ENCODE measurements at places on chromosomes 11 and 22.

- no peak for DNase-seq
Measured at GRCh38 chr11:12376259-12377081, 901 bp upstream of the PARVA start.

DNA sequence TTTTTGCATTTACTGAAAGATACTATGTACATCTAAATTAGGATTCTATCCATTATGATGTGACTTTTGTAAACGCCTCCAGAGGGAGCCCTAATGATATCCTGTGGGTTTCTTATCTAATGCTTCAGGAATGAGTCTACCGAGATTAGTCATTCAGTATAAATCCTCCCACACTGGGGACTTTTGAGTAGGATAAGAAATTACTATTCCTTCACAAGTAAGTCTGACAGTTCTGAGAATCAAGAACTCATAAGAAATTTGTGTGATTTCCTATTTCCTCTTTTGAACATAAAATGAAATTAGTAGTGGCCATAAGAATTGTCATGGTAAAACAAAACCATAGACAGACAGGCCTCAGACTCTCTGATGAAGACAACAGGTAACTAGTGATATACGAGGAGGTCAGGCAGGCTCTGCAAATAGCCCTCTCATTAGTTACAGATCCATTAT is 10.0 kb upstream of the OR5M1 start:
- DNase-seq = no peak

DNA sequence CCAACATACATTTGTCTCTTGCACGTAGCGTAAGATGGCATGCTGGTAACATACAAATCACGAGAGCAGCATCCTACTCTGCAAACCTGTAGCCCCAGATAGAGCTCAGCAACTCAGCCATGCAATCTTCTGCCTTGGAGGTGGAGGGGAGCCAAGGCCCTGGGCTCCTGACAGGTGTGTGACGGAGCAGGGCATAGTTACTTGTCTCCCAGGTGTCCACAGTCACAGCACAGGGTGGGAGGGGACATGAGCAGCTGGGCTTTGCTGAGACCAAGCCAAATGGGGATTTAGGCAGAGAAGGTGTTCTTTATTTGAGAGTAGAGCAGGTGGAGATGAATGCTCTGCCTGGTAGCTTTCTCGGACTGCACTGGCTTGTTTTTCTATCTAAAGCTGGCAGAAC is 111.7 kb downstream of the TEAD1 start:
- no peak for DNase-seq

DNA sequence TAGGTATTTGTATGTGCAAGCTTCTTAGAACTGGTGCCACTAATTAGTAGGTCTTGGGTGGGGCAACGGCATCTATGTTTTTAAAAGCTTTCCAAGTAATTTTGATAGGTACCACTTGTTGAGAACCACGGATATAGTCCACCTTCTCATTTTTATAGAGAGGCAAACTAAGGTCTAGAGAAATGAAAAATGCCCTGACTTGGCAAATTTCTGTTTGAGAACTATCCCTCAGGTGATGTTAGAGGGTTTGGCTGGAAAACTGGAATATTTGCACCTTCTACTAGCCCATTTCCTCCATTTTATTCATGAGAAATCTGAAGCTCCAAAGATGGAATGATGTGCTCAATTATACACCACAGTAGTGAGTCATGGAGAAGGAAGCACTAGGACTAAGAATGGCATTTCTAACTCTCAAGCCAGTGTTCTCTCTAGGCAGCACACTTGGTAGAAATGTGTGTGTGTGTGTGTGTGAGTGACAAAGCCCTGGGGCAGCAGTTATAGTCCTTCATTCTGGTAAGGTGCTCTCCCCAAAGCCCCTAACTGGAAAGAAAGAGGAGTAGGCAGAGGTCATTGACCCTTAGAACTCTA is 1.8 kb upstream of the TMEM86A start:
- DNase-seq = no peak

DNA sequence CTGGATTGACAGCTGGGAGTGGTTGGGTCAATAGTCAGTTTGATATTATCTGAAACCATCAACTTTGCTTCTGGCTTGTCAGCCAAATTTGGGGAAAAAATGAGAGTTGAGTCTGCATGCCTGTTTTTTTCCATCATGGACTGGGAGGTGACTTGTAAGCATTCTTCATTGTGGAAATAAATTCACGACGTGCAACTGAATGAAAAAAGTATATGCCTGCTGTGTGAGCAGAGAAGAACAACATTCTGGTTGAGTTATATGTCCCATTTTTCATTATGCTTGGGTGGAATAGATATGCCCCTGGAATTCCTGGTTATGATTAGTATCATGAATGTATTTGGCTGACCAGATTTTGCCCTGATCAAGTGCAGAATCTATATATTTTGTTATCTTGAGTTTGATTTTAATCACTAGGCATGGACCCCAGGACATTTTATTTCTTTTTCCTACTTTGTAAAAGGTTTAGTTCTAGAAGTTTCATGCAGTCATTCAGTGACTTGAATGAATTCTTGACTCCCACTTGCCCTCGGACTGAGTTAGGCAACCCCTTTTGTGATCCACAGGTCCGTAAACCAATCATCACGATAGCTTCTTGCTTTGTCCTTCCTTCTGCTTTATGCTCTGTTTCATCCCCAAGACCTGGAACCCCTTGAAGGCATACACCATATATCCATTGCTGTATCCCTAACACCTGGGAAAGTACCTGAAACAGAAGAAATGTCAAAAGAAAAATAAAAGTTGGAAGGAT is 205.8 kb downstream of the NAV2 start:
- DNase-seq = no peak

- DNase-seq = no peak
Measured at GRCh38 chr11:57001674-57002401, 13.1 kb downstream of the OR5AK2 start.

DNA sequence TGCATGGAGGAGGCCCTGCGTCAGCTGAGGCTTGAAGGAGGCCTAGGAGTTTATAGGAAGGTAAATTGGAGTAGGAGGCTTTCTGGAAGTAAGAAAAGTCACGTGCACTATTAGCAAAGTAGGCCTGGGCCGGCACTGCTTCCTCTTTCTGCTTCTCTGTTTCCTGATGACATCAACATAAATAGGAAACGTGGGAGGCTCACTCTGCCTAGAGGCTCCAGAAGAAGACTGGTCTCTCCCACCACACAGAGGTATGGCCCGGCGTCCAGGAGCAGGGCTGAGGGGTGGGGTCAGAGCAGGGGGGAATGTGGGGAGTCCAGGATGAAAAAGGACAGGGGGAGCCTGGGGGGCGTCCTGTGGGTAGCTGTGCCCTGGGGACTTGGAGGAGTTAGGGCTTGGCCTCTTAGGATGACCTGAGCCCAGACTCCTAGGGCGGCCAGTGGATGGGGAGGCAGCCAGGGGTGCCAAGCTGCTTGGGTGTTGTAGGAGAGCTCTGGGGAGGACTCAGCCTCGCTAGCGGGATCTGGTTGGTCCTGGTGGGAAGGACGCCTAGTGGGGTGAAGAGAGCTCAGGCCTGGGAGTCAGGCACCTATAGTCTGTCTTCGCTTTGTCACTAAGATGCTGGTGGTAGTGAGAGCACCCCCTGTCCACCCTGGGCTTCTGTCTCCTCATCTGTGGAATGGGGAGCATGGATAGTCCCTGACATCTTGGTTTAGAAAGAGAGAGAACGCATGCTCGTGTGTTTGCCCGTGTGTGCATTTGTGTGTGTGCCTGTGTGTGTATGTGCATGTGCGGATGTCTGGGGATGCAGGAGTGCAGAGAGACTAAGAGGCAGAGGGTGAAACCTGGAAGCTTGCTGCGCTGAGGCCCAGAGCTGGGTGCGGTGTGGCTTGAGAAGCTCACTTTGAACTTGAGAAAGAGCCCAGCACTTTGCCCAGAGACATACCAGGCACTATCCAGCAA is at the start of gene CSF2RB:
TSS of gene CSF2RB (plus strand) at position 202 of the 963 bp plus-strand sequence. CDS start 8,580 bp downstream, outside the sequence.
- DNase-seq = no peak

DNA sequence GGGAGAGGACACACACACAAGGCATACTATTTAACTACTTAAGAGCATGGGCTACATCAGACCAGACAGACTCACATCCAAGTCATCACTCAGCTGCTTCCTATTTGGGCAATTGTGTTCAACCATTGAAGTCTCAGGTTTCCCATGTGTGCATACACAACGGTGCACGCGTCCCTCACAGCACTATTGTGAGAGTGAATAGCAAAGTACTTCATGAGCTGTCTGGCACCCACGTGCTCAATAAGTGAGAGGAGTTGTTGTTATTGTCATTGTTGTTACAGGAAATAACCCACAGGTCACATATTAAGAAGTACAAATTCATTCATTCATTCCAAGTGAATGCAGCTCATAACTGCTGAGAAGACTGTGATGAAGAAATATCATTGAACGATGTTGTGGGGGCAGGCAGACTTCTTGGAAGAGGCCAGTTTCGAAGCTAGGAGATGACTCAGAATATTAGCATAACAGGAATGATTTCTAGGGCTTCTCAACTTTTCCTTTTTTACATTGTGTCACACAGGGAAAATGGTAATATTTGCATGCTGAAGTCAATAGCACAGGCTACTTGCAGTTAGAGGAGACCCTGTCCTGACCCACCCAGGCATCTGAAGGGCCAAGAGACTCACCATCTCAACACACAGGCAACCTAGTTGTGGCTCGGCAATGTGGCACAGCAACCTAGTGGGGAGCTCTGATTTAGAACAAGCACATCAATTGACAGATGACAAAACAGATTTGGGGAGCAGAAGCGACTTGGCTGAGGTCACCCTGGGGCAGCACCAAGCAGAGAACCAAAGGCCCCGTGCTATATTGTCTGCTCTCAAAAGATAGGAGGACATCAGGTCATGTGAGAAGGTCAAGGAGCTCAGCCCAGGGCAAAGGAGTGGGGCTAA is 606.0 kb downstream of the BUD13 start:
- no peak for DNase-seq

- peak; percentile 66 for DNase-seq
Measured at GRCh38 chr22:22593964-22594656, 35.0 kb upstream of the PRAME start.

GRCh38 chr22:20290045-20290392 is 21.9 kb upstream of the RTN4R start:
- no peak for DNase-seq

- DNase-seq = no peak
Measured at GRCh38 chr22:31947296-31947695, 3.0 kb downstream of the YWHAH start.

DNA sequence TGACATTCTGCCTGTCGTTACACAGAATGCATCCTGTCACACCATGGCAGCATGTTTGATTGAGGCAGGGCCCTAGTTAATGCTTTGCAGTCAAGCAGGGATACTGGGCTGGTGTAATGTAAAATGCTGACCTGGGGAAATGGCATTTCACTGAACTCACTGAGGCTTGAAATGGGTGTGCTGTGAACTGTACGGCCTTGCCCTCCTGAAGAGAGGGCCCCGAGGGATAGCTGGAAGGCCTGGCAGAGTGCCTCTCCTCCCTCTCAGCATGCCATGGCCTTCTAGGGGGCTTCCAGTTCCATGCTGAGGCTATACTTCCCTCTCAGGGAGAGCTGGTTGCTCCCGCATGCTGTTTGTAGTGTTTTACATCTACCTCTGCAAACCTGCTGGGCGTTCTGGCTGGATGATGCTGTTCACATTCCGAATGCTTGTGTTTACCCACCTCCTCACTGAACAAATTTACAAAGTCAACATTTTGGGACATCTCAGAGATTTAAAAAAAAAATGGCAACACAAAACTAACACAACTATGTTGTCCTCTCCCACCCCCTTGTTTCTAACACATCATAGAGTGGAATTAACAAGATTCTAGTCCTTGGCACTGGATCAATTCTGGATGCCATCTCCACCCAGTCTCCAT is 416.7 kb upstream of the CADM1 start:
- DNase-seq = no peak

GRCh38 chr11:2467695-2468055 is 22.9 kb downstream of the KCNQ1 start:
- no peak for DNase-seq

DNA sequence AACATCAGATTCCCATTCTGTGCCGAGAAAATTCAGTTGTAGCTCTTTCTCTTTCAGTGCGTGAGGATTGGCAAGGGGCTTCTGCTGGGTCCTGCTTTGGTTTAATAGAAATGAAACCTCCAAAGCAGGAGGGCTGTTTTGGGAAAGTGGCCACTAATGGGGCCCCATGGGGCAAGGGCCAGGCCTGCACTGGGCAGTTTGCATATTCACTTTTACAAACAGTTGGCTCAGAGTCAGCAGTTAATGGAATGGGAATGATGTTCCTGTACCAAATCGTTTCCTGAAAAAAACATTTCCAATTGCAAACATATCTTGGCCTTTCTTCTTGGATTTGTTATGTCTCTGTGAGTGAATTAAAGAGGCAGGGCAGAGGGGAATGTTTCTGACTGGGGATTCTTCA is 92.1 kb downstream of the PARVA start:
- no peak for DNase-seq

GRCh38 chr11:124880290-124880611 is 15.0 kb downstream of the ROBO3 start:
- no peak for DNase-seq

GRCh38 chr11:68141246-68142027 is 20.2 kb upstream of the CHKA start:
- DNase-seq = no peak

DNA sequence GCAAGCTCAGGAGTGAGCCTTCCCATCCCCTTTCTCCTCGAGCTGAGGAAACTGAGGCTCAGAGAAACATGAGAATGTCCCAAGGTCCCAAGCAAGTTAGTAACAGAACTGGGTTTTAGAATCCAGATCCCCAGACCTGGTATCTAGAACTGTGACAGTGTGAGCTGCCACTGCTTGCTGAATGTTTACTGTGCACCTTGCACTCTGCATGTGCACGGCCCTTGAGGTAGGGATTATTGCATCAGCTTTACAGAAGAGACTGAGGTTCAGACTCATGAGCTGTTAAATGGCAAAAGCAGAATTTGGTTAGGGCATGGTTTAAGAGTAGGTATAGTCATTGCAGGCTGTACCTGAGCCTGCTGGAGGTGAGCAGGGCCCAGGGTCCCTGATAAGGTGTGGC is 3.8 kb upstream of the MPPED1 start:
- DNase-seq = no peak

GRCh38 chr11:110415081-110415480 is 14.7 kb upstream of the FDX1 start:
- no peak for DNase-seq

DNA sequence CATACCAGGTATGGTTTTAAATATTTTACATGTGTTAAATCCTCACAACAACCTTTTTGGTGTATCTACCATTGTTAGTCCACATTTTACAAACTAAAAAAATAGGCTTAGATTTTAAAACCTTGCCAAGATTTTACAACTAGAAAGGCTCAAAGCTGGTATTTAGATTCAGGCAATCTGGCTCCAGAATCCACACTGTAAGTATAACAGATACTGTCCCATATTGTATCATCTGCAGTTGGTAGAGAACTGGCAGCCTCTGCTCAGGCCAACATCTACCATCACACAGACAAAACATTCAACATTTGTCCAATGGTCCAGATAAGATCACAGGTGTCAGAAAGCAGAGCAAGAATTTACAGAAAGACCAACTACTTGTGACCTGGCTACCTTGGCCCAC is 30.9 kb downstream of the CSNK2A3 start:
- no peak for DNase-seq

- no peak for DNase-seq
Measured at GRCh38 chr11:67776852-67777520, 102.6 kb upstream of the ALDH3B2 start.

DNA sequence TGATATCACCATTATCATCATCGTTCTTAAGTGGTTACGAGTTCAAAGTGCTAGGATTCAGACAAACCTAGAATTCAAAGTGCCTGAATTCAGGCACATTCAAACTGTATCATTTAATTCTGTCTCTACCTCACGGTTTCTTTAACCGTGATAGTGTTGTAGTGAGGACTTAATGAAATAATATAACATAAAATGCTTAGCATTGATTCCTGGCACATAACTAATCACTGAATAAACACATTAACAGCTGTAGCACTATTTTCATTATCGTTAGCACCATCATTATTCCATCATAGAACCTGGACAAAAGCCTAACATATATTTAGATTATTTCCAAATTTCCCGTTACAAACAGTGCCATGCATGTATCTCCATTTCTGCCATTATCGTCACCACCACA is 102.0 kb downstream of the WNT11 start:
- no peak for DNase-seq
